ENCODE measurements at places on chromosomes 4 and X.
A peak's percentile ranks its signal among the peaks of the same experiment; 100 is the strongest.

GRCh38 chr4:165345666-165346417 lies 18.4 kb downstream of the MSMO1 start:
- DNase-seq, result peak; percentile 18

DNA sequence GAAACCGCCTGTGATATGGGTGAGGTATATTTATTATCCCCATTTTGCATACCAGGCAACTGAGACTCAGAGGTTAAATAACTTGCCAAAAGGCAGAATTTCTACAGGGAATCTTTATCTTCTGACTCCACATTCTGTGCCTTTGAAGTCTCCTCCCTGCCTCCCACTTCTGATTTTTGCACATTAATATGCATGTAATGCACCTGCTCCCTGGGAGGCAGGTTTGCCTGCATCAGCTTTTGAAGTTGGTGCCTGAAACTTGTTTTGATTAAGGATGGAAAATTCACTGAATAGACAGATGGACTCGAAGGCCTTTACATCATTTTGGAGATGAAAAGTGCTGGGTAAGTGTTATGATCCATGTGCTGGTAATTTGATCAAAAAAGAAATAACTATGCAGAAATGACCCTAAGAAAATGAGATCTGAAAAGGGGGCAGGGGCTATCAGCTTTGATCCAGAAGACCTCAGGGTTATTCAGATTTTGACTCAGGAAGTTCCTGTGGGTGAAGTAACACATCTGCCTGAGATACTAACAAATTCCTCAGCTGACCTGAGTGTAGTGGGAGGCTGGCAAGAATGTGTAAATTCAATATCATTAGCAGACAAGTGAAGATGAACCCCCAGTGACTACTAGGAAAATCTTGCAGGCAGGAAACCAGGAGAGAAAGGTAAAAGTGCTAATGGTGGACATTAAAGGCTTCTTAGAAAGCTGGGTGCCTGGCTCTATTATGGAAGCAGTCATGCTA lies 167.5 kb upstream of the BOD1L1 start:
- DNase-seq, result no peak

DNA sequence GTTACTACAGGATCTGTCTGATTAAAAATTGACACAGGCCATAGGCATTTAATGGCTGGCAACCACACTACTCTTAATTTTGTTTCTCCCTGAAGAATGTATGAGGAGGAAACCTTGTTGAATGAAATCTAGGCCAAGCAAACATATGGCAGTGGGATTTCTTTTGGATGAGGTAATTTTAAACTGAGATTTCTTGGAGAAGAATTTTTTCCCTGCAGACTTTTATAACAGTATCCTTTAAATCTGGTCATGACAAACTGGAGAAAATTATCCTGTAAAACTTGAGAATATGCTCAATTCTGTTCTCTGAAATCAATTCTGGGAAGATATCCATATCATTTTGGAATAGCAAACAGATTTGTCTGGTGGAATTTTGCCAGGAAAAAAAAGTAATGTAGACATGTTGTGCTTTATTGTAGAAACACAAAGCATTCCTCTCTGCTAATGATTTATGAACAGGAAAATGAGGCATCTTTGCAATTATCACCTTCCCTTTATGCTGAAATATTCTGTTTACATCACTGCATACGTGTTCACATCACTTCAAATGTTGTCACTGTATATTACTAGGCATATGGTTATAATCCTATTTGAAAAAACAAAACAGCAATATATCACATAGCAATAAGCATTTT lies 108.3 kb upstream of the ARSJ start:
- peak; percentile 46 for DNase-seq

DNA sequence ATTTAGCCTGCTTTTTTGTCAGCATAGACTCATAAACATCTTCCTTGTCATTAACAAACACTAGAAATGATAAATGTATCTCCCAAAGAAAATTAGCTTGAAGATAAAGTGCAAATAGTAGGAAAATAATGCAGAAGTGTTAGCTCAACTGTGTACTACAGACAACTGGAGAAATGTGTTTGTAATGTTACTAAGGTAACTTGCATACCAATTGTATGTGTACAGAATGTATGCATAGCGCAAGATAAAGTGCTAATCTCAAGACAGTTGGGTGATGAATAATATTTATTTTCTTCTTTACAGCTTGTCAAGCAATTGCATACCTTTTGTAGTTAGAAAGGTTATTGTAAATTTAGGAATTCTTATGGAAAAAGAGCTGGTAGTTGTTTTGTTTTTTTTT lies 22.1 kb downstream of the FMR1 start:
- no peak for DNase-seq

DNA sequence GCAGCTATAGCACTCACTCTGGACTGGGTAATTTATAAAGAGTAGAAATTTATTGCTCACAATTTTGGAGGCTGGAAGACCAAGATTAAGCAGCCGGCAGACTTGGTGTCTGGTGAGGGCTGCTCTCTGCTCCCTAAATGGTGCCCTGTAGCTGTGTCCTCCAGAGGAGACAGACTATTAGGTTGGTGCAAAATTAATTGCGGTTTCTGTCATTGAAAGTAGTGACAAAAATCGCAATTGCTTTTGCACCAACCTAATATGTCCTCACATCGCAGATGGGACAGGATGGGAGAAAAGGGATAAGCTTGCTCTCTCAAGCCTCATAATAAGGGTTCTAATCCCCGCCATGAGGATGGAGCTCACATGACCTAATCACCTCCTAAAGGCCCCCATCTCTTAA lies 258.1 kb upstream of the VCX3A start:
- no peak for DNase-seq

DNA sequence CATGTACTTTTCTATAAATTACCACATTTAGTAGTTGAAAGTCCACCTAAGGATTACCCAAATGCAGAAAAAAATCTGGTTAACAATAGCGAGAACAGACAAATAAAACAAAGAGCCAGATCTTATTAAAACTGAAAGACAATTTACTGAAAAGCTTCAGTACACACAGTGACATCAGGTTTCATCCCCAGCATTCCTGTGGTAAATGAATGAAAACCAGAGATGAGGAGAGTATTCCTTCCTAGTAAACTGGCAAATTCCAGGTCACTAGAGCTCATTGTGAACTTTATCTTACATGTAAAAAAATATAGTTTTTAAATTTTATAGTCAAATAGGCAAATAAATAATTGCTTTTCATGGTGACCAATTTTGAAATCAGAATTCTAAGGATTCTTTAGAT lies 1290.5 kb downstream of the ADGRL3 start:
- peak; percentile 2 for DNase-seq

Data from mesenchymal stem cell (in vitro differentiated cells and primary cell).